ENCODE measurements at places on chromosomes 12 and 14.

GRCh38 chr14:21070083-21070609 is at the start of gene ARHGEF40:
Gene ARHGEF40, plus strand, starts transcription at chr14:21070304. Its CDS starts 93 bp downstream, at chr14:21070397.
- peak; percentile 65 for DNase-seq

DNA sequence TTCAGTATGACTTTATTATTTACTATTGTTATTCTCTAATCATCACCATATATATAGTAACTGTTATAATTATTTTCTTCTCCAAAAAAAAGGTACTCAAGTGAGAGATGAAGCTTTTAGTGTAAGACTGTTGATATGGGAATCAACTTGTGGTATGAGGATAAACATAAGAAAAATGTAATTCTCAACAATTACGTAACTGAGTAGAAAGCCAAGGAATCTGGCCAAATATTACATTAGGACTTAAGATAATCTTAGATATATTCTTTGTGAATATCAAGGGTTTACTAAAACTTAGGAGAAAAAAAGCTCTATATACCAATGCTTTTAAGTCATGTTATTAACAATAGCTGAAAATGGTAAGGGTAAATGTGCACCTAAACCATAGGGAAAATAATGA is 13.3 kb downstream of the SENP1 start:
- DNase-seq: no peak

- DNase-seq: peak; percentile 4
Measured at GRCh38 chr12:49622501-49623141, 740 bp upstream of the PRPF40B start.

GRCh38 chr12:95204141-95204866 is 13.0 kb downstream of the FGD6 start:
- DNase-seq: peak; percentile 94

Data from Calu3 (cell line).